Muscle of back (tissue), 13 donors: ENCODE measurements at places on chromosomes 1 and 21. TPM values are rescaled to one million over a fixed set of nuclear protein-coding genes. Genes with fewer than 3 reads are reported as not detected.

DNA sequence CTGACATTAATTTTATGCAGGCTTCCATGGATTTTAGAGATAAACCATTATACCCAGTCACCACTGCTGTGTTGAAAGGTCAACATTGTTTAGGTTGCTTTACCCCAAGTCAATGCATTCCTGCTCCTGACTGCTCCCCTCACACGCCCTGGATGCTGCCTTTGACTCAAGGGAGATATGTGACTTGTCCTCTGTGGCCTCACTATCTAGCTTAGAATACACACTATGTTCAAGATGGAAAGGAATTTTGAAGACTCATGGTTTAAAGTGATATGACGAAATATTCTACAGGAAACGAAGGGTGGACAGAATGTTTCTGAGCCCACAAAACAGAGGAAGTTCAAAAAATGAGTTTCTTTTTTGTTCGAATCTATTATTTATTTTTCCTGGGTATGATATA is 170.4 kb upstream of the NR5A2 start:
- DNase-seq: peak; percentile 37

GRCh38 chr1:233015965-233016364 is 65.6 kb downstream of the NTPCR start:
- no peak for DNase-seq

DNA sequence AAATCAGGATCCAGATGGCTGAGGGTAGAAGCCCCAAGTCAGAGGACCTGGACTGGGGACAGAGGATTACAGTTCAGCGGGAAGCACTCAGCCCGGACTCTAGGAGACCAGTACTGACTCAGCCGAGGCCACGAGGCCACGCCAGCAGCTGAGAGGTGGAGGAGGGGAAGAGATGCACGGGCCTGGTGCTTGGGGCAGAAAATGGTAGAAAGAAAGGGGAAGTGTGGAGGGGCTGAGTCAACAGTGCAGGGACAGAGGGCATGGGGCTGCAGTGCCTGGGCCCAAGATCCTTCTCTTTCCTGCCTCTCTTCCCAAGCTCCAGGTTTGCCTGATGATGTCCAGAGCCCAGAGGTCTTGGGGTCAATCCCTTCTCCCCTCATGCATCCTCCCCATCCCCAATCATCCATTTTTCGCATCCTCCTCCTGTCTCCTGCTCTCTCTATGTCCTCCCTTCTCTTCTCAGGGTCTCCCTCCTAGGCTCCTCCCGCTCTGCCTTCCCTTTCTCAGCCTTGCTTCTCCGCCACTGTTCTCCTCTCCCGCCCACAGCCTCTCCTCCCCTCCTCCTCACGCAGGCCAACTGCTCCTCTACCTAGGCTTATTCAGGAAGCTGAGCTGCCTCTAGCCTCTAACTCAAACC is 7.7 kb downstream of the ARHGEF2 start:
- no peak for DNase-seq

GRCh38 chr1:92961896-92962752 is 862 bp upstream of the DIPK1A start:
- DNase-seq: peak; percentile 75

- peak; percentile 44 for DNase-seq
Measured at GRCh38 chr1:107294686-107295085, 153.8 kb downstream of the NTNG1 start.

- DNase-seq: no peak
Measured at GRCh38 chr1:42947117-42947516, 11.6 kb downstream of the SLC2A1 start.

DNA sequence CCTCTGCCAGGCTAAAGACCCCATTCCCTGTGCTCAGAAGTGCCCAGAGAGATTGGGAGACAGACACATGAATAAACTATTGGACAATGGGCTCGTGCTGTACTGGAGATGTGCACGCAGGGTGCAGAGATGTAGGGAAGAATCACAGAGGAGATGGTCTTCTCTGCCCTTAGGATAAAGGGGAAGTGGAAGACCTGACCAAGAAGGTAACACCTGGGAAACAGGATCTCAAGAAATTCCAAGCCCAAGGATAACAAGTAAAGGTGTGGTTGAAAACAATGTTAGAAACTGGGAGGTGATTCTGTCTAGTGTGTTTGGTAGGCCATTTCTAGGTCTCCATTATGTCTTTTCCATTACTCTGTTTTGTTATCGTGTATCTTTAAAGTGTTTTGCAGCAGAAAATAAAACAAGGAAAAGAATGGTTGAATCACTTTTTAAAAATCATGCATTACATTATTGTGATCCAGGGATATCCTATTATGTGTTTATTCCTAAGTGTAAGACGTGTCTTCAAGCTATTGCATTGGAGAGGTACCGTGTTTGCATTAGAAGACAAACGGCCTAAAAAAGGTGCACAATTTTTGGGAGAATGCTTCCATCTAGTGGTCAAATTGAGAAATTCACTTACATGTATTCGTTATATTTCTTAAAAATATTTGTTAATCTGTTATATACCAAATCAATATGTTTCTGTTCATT is 40.8 kb upstream of the KCTD3 start:
- no peak for DNase-seq

DNA sequence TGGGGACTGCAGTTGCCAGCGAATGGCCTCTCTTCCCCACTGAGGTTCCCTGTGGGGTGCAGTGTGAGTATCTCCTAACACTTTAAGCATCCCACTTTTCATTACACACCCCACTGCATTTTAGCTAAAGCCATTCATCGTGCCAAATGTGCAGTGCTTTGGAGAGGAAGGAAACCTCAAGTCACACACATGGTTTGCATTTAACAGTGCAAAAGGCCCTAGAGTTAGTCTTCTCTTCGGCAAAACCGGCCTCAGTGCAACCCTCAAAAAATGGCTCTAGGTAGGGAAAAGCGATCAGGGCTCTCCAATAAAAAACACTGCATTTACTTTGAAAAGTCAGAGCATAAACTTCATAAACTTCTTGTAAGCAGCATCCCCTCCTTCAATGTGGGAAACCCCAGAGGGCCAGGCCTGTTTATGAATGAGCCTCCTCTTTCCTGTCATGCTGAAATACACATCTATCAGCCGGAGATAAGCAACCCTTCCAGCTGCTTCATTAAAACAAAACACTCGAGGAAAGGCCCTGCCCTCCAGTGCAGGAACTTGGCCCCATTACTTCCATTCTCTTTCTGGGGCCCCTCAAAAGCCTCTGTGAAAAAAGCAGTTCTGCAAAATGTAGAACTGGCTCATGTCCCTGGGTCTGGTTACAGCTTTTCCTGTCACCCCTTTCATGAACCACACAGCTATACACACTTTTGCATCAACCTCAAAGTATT is 184.0 kb downstream of the CDC7 start:
- no peak for DNase-seq

DNA sequence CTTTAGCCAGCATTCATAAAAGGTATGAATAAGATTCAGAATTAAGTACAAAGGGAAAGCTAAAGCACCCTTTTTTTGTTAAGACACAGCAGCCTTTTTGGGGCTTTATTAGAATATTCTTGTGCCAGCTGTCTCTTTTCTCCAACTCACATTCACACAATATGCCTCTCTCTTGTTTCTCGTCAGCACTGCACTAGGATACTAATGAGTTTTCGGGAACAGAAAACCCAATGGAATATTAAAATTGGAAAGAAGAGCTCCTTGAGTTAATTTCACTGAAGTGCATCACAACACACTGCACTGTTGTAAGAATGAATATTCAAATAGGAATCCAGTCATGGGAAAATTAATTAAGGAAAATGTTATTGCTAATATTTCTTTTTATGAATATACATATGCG is 410.4 kb upstream of the BEND5 start:
- no peak for DNase-seq

- no peak for DNase-seq
Measured at GRCh38 chr1:212565079-212565478, 43.5 kb upstream of the ATF3 start.

DNA sequence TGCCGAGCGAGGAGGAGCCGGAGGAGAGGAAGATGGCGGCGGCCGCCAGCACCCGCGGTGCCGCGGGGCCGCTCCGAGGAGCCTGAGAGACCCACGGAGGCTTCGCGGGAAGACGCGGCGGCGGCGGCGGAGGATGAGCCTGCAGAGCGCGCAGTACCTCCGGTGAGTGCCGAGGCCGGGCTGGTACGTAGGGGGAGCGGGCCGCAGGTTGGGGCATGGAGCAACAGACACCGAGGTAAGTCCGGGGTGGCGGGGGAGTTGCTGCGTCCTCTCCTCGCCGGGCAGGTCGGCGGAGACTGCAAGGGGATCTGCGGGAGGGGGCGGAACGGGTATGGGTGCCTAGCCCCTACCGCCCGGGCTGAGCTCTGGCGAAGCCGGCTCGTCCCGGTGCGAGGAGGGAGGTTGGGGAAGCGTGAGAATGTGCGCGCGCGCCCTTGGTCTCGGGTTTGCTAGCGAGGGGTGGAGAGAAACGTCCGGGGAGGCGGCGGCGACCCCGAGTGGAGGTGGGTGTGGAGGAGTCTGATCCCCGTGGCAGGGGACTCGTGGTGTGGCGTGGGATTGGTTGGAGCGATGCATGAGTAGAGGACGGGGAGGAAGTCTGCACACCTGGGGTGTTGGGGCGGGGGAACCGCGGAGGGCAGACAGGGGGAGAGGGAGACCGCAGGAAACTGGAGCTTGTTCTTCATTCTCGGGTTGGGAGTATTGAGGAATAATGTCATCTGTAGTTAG is at the start of gene SMG7:
TSS of gene SMG7 (plus strand) at position 12 of the 729 bp plus-strand sequence. CDS start at position 134, 122 bp downstream.
- peak; percentile 21 for DNase-seq

DNA sequence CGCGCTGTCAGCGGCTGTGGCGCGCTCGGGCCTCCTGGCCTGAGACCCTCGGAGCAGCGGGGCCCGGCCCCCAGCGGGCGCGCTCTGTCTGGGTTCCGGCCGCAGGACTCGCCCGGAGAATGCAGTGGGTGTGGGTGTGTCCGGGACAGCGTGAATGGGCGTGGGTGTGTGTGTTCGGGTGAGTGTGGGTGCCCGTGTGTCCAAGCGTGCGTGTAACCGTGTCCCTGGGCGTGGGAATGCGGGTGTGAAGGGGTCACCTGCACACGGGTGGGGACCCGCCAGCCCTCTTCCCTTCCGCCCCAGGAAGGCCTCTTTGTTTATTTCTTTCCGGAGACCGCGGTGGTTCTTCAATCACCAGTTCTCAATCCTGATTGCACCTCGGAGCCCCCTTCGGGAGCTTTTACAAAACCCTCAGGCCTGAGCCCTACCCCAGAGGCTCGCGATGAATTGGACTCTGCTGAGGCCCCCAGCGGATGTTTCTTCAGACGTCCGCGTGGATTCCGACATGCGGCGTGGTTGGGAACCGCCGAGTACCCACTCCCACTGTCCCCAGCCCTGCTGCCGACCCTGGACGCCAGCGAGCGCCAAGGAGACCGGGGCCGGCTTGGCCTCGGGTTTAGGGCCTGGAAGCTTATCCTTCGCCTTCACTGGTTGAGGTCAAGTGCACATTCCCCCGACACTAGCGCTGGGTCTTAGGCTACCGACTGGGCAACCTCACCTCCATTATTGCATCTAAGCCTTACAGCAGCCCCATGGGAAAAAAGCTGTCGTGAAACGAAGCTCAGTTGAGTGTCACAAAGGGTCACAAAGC is 19.3 kb downstream of the SERTAD4 start:
- DNase-seq: no peak

DNA sequence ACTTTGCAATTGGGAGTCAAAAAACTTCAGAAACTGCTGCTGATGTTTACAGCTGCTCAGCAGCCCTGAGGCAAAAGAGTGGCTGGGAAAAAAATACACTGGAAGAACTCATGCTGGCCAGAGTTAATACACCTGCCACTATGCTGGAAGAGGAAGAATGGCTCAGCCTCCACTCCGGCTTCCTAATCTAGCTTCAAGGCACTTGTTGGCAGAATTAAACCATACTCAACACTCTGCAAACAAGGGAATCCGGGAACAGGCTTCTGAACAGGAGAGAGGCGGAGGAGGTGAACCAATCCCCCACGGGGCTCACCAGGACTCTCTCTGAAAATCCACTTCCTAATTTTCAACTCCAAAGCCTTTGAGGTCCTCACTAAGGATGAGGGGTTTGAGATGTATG is 120.1 kb downstream of the CCDC185 start:
- DNase-seq: no peak

GRCh38 chr21:41180752-41181151 is 12.8 kb downstream of the BACE2 start:
- DNase-seq: no peak

GRCh38 chr1:8247811-8248436 is 70.0 kb upstream of the SLC45A1 start:
- no peak for DNase-seq

DNA sequence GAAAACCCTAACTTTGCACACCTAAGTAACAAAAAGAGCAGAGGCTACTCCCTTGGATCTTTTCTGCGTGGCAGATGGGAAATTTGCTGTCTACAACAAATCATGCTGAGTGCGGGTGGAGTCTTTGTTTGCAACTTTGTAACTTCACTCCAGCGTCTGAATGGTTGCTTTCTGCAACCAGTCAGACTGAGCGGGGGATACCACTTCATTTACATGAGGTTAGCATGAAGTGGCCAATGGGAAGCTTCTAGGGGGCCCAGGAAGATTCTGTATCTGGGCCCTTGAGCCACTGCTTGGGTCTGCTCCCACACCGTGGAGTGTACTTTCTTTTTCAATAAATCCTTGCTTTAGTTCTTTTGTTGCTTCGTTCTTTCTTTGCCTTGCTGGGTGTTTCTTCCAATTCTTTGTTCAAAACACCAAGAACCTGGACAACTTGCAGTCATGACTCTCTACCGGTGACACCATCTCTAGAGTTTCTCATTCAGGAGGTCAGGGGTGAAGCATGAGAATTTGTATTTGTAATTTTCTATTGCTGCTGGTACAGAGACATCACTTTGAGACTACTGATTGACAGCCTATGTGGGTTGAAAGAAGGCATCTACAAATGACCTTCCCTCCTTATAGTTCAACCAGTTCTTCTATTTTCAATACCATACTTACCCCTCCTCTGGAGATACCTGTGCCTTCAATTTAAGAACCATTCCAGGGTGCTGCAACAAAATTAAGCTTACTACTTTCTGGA is 55.8 kb upstream of the RC3H1 start:
- DNase-seq: no peak

DNA sequence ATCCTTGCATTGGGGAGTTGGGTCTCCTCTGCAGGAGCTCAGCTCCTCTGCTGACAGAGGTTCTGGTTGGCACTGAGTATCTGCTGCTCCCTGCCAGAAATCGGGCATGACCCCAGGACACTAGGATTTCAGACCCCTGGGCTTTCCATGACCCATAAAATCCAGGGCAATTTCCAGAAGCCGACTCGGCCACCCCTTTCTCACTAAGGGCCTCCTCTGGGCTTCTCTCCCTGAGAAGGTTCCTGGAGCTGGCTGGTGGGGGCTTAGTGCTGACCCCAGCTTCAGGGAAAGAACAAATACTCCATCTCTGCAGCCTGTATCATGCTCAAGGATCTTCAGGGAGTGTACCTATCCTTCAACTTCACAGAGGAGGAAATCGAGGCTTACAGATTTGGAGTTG is 603.4 kb downstream of the PTPRU start:
- no peak for DNase-seq

FAM72D gene
- polyA plus RNA-seq: 2.7 TPM

PLK3 gene
- polyA plus RNA-seq: 13.8 TPM

GFI1 gene
- 1.0 TPM for polyA plus RNA-seq

CD101 gene
- 4.1 TPM for polyA plus RNA-seq

INSRR gene
- polyA plus RNA-seq: 0.26 TPM

ANKRD65 gene
- 11.4 TPM for polyA plus RNA-seq

ODF2L gene
- polyA plus RNA-seq: 29.1 TPM

RRP1 gene
- 18.7 TPM for polyA plus RNA-seq
